ENCODE measurements at places on chromosomes 5 and 9.

- DNase-seq = no peak
Observed at GRCh38 chr9:116008278-116008677, 145.3 kb upstream of the PAPPA start.

DNA sequence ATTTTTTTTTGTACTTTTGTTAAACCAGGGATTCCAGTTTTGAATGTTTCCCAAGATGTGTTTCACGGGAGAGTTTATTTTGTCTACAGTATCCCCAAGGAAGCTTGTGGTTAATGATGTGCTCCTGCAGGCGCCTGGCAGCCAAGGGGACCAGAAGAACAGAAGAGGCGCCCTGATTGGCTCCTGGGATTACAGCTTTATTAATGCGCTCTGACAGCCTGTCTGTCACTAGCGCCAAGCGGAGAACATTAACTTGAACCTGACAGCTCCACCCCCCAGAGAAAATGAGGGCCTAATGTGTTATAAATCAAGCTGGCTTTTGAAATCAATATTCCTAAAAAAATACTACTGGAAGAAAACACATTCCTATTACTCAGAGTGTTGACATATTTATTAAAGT, 5.0 kb upstream of the FBXL7 start:
- DNase-seq = peak; percentile 64

DNA sequence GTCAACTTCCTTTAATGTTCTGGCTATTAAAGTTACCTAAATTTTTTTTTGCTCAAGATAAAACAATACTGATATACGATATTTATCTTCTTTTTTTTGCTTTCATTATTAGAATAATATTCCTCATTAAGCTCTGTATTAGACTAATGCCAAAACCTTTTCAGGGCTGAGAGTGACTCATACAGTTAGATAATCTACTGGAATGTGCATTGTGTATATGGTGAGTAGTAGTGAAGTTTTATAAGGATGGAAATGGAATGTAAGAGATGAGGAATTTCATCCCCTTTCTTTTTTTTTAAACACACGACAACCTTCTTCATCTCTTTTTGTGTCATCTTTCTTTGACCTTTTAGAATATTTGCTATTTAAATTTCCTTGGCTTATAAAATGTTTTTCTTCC, 268.6 kb downstream of the ISL1 start:
- DNase-seq = no peak

GRCh38 chr9:137232101-137232500, 1.4 kb downstream of the SLC34A3 start:
- DNase-seq = no peak

DNA sequence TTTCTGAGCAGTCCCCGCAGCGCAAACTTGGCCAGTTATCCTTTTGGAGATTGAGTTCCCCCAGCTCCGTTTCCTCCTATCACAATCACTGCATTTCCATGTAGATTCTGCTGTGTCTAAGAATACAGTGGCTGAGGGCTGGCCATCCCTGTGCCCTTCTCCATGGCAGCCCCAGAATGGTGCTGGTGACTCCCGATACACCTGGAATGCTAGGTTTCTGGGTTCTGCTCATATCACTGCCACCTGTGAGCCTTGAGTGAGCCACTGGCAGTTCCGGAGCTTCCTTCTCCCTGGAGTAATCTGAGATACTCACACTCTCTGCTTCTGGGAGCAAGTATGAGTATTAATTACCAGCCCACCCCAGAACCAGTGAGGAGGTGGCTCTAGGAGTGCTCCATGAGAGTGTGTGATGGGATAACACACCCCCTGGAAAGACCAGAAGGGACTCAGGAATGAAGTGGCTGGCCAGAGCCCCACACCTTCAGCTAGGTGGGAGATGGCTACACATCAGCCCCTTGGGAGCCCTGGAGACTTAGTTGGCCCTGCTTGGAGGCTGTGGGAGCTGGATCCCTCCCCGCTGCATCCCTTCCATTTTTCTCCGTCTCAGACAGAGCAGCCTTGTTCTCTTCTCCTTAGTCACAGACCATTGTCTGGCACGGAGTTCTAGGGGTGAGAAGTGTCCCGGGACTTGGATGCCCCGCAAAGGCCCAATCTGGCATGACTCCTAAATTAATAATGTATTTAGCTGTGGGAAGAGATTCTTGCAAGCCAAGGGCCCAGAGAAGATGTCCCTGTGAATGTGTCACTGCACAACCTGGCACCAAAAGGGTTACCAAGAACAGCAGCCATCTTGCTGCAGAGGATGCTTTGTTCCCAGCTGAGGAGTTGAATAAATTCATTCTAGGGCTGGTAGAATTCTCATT, 4.9 kb downstream of the PCDHGC5 start:
- peak; percentile 74 for DNase-seq

DNA sequence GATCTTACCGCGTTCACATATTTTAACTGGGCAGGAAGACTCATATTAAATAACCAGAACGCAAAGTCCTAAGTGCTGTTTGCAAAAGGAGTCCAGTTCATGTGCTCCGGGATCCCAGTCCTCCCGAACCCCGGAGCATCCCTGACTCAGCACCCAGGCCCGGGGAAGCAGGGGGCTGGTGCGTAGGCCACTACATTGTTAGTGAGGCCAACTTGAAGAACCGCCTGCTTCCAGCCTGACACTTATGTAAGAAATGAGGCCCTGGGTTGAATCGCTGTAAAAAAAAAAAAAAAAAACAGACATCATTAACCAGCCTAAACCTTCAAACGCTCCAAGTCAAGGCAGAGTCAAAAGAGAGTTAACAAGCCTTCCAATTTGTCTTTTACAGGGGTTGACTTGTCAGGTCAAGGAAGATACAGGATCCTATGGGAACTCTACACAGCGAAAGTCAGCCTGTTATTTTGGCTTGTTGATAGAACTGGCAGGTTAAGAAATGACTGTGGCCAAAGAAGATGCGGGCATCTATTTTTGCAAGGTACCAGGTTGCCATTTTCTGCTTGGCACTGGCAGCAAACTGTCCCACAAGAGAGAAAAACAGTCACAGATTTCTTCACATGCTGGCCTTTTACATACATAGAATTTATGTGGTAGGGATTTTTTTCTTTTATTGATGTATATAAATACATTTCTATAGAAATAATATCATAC, 93.3 kb downstream of the ACTL7B start:
- DNase-seq = no peak

DNA sequence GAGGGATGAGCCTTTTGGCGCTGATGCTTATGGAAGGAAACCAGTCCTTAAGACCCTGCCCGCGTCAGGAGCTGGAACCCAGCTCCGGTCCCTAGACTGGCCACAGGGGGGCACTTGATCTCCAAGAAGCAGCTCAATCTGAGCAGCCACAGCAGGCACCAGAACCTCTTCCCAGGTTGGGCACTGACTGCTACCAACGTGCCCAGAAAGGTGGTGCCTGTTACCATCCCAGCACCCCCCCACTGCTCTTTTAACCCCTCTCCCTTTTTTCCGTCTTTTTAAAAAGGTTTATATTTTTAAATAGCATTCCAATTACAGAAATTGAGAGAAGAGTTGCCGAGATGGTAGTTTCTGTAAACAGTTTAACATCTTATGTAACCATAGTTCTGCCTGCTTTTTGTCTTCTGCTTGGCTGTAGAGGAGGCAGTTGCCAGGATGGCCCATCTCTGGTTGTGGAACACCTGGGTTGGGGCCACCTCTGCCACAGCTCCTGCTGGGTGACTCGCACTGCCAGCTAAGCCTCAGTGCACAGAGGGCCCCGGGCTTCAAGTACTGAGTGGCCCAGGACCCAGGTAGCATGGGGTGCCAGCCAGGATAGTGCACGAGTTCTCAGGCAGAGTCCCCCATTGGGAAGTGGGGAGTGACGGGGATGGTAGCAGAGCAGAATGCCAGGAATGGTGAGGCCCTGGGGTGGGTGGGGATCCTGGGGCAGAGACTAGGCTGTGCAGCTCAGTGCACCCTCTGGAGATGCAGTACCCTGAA, 62.8 kb downstream of the PFDN1 start:
- peak; percentile 57 for DNase-seq

GRCh38 chr5:68378204-68378820, 162.8 kb downstream of the PIK3R1 start:
- no peak for DNase-seq

GRCh38 chr9:86755561-86755941, 191.8 kb downstream of the GAS1 start:
- no peak for DNase-seq

- DNase-seq = no peak
Observed at GRCh38 chr9:122370303-122370702, 521 bp upstream of the PTGS1 start.
